ENCODE measurements at places on chromosomes 7 and 10.

DNA sequence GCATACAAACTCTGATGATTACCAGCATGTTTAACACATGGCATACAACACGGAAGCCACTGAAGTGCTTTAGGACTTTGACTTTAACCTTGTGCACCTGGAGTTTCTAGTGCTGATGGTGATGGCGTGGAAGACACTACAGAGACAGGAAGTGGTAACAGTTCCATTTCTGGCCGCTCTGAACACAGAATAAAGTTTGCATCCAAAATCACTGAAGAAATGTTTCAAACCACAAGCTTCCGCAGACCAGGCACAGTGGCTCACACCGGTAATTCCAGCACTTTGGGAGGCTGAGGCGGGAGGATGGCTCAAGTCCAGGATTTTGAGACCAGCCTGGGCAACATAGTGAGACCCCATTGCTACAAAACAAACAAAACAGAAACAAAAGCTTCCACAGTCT lies 40.3 kb upstream of the TNPO3 start:
- DNase-seq = no peak

- no peak for DNase-seq
Measured at GRCh38 chr10:45376371-45376801, 2.4 kb downstream of the ALOX5 start.

GRCh38 chr7:84057576-84057975 lies 137.0 kb downstream of the SEMA3A start:
- DNase-seq = no peak

DNA sequence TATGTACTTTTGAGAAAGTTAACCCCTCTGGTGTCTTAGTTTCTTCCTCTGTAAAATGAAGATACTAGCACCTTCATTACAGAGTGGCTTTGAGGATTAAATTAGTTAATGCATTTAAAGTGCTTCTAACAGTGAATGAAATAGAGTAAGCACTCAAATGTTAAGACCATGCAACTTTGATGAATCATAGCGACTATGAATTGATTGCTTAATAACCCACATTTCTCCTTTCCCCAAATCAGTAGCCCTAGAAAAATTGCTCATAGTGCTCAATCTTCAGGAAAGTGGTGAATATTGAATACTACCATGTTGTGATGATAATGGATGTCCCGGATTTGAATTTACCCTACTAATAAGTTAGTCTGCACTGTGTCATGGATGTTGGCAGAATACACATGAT lies 48.1 kb downstream of the CD36 start:
- DNase-seq = no peak

DNA sequence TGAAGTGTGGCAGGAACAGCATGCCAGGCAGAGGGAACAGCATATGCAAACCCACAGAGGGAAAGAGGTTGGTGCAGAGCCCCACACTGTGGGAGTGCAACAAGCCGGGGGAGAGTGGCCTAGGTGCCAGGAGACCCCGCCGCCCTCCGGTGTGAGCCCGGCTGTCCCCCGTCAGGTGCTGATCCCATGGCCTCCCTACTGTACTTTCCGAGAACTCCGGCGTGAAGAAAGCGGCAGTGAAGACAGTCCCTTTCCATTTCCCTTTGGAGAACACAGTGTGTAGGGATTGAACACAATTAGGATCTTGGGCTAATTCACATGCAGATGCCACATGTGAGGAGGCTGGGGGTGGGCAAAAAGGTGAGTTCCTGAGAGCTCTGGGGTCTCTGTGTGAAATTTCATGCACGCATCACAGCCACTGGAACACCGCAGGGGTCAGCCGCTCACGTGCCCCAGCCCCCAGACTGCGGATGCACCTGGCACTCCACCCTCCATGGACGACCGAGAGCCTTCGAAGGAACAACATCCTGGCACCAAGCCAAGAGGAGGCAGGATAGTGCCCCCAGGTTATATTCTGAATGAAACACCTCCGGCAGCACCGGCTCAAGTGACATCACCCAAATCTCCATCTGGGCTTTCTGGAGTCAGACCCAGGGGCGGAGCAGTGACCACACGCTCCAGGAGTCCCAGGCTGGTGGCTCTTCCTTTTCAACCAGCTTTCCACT lies 82.1 kb upstream of the PPP2R2D start:
- DNase-seq = no peak

DNA sequence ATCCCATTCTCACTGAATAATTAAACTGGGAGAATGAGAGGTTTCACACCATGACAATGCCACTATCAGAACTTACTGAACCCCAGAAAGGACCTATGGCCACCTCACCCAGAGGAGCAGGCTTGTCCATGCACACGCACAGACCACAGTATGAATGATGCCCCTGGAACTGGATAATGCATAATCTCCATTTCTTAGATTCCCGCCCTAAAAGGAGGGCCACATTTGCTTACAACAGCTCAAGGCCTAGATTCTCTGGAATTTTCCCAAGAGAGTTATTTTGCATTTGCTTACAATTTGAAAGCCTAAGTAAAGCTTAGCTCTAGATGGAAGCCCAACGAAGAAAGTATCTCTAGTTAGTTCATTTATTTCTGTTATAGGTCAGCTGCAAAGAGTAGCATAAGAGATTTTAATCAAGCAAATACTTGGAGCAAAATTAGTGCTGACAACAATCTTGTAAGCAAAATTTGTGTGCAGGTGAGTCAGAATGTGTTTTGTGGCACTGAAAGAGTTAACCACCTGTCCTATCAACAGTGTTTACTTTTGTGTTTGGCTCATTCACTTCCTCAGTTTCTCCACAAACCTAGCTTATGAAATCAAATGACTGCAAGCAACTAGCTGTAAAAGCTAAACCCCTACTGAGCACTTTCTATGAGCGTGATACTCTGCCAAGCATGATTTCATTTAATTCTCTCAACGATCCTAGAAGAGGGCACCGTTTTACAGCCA lies 32.1 kb downstream of the ELMO1 start:
- DNase-seq = no peak
